ENCODE measurements at places on chromosomes 7 and 10.
A peak's percentile ranks its signal among the peaks of the same experiment; 100 is the strongest.

DNA sequence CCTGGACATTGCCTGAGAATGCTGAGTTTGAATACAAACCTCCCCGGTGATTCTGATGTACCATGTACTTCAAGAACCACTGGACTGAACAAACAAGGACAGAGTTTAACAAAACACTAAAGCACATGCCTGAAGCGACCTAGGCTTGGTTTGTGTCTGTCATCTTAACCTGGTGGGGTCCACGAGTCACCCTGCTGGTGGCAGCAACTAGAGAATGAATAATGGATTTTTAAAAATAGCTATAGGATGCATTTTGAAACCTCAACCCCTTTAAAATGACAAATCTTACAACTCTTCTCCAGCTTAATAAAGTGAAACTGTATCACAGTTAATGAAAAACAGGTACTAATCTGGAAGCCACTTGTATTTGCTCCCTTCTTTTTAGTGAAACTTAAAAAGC lies 25.2 kb downstream of the CDHR3 start:
- no peak for DNase-seq
- no peak overlapping the region for H3K4me3 ChIP-seq

GRCh38 chr10:43671659-43672531 lies 23.2 kb upstream of the ZNF32 start:
- no peak overlapping the region for H3K27ac ChIP-seq
- H3K4me1 ChIP-seq, result peaks cover 3% of the 10 kb centered on the region
- no peaks in the 10 kb centered on the region for H3K36me3 ChIP-seq
- DNase-seq, result no peak
- H3K4me3 ChIP-seq, result no peak overlapping the region
- peaks cover 26% of the 10 kb centered on the region for H3K27me3 ChIP-seq

GRCh38 chr7:133117452-133117851 lies 35.6 kb upstream of the CHCHD3 start:
- no peak overlapping the region for H3K4me3 ChIP-seq
- H3K4me1 ChIP-seq, result no peaks in the 10 kb centered on the region

DNA sequence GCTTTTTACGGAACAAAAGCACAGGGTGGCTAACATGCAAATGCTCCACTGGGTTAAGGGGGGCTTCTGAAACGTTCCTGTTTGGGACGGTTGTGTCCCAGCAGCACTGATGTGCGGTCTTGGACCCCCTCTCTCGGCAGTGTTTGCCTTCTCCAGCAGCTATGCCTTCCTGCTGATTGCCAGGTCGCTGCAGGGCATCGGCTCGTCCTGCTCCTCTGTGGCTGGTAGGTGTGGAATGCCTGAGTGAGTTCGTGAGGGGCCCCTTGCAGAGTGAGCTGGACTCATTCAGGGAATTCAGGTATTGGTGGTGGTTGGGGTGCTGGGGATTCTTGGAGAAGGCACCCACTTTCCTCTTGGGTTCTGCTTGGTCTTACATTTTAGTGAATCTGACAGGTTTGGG lies 13.0 kb downstream of the SLC18A2 start:
- H3K27ac ChIP-seq, result no peak overlapping the region
- H3K36me3 ChIP-seq, result no peaks in the 10 kb centered on the region

DNA sequence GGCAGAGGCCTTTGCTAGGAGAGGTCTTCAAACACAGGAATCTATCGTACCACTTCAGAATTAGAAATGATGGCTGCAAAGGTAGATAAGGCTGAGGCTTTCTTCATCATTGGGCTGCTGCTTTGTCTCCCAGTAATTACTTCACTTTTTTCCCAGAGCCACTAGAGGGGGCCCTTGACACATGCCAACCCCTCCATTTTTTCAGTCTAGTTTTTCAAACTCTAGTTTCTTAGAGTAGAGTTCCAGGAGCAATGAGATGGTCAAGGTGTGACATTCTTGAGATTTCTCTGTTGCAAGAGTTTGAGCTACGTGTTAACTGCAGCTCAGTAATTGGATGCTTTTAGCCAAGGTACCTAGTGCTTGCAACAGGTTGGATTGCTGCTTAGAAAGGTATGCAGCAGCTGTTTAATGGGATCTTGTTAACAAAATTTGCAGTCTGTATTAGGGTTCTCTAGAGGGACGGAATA lies 33.8 kb upstream of the RBM20 start:
- DNase-seq, result peak; percentile 59
- H3K36me3 ChIP-seq, result no peaks in the 10 kb centered on the region
- peaks cover 3% of the 10 kb centered on the region for H3K27me3 ChIP-seq
- H3K27ac ChIP-seq, result no peak overlapping the region

GRCh38 chr10:117450940-117451339 lies 75.7 kb upstream of the PDZD8 start:
- no peak for DNase-seq
- H3K4me1 ChIP-seq, result no peaks in the 10 kb centered on the region
- no peak overlapping the region for H3K27ac ChIP-seq
- H3K27me3 ChIP-seq, result peaks cover 5% of the 10 kb centered on the region
- H3K36me3 ChIP-seq, result no peaks in the 10 kb centered on the region

DNA sequence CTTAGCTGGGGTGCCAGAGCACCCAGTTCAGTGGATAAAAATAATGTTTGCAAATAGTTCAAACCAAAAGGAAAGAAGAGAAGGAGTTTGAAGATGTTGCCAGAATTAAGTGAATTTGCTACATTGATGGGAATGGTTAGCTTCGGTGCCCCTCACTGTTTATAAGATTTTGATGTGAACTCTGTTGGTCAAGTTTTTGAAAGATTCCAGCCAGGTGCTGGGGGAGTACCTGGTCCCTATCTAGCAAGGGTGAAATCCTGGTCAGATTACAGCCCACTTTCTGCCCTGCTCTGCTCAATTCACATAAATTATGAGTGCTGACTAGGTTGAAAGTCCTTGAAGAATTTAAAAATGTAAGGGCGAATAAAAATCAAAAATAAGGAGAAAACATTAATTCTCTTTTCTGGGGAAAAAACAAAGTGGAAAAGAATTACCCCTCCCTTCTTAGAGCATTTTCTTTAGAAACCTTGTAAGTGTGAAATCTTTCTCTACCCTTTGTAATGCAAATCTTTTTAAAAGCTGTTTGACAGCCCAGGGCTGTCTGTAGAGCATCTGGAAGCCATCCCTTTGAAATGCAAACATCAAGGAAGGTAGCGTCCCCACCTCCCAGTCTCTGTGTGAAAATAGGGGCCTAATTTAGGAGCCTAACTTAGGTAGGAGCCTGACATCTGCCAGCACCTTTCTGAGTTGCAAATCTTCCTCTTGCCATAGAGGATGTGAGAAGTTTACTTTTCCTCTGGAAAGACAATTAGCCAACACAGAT lies 1.4 kb upstream of the GIMAP5 start:
- peaks cover 80% of the 10 kb centered on the region for H3K4me1 ChIP-seq
- H3K4me3 ChIP-seq, result peak overlapping the region; percentile 28
- H3K27me3 ChIP-seq, result no peaks in the 10 kb centered on the region
- DNase-seq, result no peak
- H3K36me3 ChIP-seq, result peaks cover 26% of the 10 kb centered on the region

DNA sequence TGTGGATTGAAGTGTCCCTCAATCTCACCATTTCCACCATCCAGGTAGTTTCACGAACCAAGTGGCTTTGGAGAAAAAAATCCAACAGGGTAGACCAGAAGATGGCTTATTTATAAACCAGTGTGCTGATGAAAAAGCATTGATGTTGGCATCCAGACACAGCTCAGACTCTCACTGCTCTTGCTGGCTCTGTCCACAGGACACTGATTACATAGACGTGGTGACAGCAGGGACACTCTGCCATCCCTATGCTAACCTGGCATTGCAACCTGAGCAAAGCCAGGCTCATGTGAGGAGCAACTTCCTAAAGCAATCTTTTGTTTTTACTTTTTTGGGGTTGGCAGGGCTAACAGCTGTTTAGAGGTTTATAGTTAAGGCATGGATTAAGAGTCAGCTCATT lies 130.6 kb upstream of the SVIL start:
- no peak overlapping the region for H3K27ac ChIP-seq
- no peak overlapping the region for H3K4me3 ChIP-seq
- H3K36me3 ChIP-seq, result no peaks in the 10 kb centered on the region
- no peaks in the 10 kb centered on the region for H3K4me1 ChIP-seq
- no peaks in the 10 kb centered on the region for H3K27me3 ChIP-seq
